ENCODE measurements at places on chromosomes 11 and 22.

GRCh38 chr22:34975721-34976120, 90.2 kb upstream of the ISX start:
- no peak for DNase-seq

DNA sequence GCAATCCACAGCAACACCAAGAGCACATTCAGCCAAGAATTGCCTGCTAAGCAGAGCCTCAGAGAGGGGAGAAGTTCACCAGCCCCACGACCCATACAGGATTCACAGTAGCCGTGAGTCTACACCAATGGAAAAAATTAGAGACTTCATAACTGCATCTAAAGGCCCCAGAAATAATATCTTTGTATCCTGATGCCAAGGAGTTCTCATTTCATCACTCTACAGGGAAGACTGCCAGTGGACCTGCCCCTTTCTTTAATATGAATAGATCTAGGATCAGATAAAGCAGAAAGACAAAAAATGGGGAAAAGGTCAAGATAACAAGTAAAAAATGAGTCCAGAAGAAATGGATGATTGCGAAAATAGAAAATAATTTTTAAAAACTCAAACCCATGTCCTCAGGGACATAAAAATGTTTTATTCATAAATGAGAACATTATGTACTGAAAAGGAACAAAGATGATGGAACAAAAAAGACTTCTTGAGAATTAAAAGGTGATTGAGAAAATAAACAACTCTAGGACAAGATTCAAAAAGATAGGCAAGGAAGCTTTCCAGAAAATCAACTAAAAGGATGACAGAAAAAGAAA, 9.5 kb downstream of the APOL3 start:
- DNase-seq, result no peak

GRCh38 chr11:1784761-1785650, 21.3 kb upstream of the CTSD start:
- no peak for DNase-seq

- no peak for DNase-seq
These were observed 9.9 kb downstream of the TESMIN start for GRCh38 chr11:68741463-68741862.

- no peak for DNase-seq
These were observed 4.8 kb downstream of the MUC5B start for GRCh38 chr11:1227551-1228100.

DNA sequence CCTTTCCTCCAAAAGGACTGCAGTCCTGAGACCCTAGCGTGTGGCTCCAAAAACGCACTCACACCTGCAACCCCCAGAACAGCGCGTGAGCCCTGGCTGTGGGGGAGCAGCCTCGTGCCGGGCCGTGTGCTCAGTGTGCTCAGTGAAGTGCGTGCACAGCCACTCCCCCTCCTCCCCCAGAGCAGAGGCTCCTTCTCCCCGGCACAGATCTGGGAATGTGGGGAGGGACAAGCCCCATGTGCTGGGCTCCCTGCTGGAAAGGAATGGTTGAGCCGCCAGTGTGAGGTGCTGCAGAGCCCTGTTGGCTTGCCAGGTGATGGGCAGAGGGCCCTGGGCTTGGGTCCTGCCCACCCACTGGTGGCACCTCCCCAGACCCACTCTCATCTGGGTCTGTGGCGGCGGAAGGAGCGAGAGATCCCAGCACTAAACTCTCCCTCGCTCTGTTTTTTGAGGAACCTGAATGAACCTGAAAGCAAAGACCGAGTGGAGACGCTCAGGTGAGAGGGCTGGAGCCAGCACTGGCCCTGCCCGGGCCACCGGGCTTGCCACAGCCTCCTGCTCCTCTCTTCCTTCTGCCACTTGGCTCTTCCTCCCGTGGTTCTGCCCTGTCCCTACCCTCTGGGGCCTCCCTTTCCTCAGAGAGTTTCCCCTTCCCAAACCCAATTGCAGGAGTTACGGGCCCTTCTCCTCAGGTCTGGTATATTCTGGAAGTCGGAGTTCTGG, 9.0 kb downstream of the RCOR2 start:
- DNase-seq, result no peak

- DNase-seq, result no peak
These were observed 817.4 kb downstream of the NTM start for GRCh38 chr11:132187814-132188213.

GRCh38 chr11:93783765-93784144, 327 bp upstream of the MED17 start:
- no peak for DNase-seq

GRCh38 chr11:71170624-71171423, 81.6 kb downstream of the SHANK2 start:
- DNase-seq, result no peak

DNA sequence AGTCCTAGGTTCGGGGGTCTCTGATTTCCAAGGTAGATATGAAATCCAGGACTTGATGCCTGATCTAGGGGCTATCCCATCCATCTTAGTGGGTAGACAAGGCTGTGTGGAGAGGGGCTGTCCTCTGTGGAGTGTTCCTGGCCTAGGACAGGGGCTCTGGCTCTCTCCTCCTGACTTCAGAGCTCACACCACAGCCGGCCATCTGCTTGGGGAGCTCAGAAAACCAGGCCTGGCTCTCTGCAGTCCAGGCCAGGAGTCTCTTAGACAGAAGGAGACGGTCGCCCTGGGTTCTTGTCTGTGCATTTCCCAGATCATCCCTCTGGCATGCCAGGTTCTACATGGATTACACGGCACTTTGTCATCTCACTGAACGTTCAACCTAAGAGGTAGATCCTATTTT, 17.9 kb downstream of the TUB start:
- DNase-seq, result no peak

DNA sequence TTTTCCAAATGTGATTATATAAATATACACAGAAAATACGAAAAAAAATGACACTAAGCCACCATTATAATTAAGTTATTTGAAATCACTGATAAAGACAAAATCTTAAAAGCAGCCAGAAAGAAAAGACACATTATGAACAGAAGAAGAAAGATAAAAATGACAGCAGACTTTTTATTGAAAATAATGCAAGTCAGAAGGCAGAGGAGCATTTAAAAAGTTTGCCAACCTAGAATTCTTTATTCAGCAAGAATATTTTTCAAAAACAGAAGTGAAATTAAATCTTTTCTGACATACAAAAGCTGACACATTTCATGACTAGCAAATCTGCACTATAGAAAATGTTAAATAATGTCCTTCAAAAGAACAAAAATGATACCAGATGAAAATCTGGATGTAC, 77.8 kb downstream of the CD82 start:
- no peak for DNase-seq

All from stimulated activated CD8-positive, alpha-beta memory T cell treated with anti-CD3 and anti-CD28 coated beads, Interleukin-7, amount 100 ng/mL, for 48 hours (primary cell).